Temporal lobe (tissue), 4 donors: ENCODE measurements at places on chromosomes 7 and 10. TPM values are rescaled to one million over a fixed set of nuclear protein-coding genes. Genes with fewer than 3 reads are reported as not detected.

The MYOZ1 gene
- not detected for total RNA-seq

The MYL10 gene
- total RNA-seq = not detected

The CDHR3 gene
- total RNA-seq = 11.6 TPM

The UPK3B gene
- 0.98 TPM for total RNA-seq

The THNSL1 gene
- total RNA-seq = 12.3 TPM

The OIT3 gene
- 0.25 TPM for total RNA-seq

The CALML5 gene
- total RNA-seq = not detected

The CDC14C gene
- not detected for total RNA-seq
